ENCODE measurements at places on chromosomes 2 and 18.

GRCh38 chr2:43406651-43407279, 180.4 kb upstream of the ZFP36L2 start:
- no peak for DNase-seq

DNA sequence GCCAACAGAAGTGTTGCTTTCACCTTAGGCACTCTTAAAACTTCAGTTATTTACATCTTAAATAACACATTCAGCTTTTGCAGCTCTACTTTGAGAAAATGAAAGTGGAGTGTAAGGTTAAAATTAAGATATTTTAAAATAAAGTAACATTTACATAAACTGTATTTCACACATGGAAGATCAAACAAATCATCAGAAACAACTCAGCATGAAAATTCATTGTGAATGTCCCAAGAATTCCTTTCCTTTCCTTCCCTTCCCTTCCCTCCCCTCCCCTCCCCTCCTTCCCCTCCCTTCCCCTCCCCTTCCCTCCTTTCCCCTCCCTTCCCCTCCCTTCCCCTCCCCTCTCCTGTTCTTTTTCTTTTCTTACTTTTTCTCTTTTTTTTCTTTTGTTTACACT, 238.0 kb upstream of the DOK6 start:
- DNase-seq: no peak

GRCh38 chr2:65436824-65437221, 4.4 kb upstream of the SPRED2 start:
- DNase-seq: no peak

DNA sequence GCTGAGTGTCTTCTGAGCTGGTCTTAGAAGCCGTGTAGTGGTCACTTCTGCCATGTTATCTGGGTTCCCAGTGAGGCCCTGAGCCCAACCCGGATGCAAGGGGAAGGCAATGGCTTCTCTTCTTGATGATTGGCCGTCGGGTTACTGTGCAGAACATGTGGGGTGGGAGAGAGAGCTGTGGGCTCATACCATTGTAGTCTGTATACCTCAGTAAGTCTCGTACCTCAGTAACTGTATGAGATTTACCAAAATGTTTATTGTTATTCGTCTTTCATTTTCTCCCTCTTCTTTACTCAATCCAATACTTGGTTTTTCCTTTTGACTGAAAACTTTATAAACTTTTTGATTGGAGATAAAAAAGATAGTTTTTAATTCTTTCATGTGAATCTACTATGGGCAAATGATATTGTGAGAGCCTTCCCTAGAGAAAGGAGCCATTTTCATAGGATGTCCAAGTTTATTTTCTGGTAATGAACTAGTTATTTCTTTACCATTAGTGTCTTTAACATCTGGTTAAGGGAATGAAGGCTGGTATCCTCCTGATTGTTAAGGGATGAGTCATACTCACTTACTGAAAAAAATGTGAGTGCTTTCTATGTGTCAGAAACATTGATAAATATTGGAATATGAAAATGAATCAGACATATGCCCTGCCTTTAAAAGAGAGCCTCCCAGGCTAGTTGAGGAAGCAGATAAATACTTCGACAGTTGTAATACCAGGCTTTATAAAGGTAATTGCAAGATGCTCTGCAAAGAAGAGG, 129.9 kb downstream of the PRPF40A start:
- no peak for DNase-seq

GRCh38 chr2:1867141-1867540, 122.8 kb upstream of the PXDN start:
- DNase-seq: no peak

- no peak for DNase-seq
Observed at GRCh38 chr2:3589086-3589485, 5.8 kb upstream of the COLEC11 start.

Measured in DND-41 (cell line).